ENCODE measurements at places on chromosomes 6 and 20.

DNA sequence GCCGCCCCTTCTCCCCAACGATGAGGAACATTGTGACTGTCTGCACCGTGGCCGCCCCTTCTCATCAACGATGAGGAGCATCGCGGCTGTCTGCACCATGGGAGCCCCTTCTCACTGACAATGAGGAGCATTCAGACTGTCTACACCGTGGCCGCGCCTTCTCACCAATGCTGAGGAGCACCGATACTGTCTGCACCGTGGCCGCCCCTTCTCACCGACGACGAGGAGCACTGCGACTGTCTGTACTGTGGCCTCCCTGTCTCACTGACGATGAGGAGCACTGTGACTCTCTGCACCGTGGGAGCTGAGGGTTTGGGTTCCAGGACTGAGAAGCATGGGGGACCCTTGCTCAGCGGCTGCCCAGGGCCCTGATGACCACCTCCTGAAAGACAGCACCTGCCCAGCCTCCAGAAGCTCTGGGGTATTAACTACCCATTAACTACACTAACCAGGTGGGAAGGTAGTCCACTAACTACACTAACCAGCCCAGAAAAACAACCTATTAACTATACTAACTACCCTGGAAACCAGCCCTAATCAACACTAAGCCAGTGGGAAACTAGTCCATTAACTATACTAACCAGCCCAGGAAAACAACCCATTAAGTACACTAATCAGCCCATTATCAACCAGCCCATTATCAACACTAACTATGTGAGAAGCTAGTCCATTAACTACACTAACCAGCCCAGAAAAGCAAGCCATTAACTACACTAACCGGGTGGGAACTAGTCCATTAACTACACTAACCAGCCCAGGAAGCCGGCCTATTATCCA, 116.9 kb downstream of the TAF4 start:
- no peak for DNase-seq

GRCh38 chr6:156789081-156789943, 12.1 kb downstream of the ARID1B start:
- no peak for DNase-seq

GRCh38 chr6:35663447-35664235, 25.1 kb downstream of the FKBP5 start:
- no peak for DNase-seq

DNA sequence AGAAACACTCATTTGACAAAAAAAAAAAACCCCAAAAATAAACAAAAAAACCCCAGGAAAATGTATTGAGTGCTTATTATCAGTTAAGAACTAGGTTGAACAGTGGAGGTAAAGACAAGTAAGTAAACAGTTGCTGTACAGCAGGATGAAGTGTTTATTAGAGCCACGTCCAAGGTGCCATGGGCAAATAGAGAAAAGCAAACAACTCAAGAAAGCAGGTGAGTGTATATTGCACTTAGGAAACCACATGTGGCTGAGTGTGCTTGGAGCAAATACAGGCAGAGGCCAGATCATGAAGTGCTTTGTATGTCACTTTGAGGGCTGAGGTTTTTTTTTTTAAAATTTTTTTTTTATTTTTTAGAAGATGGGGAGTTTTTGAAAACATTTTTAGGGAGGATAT, 98.3 kb downstream of the MACROD2 start:
- DNase-seq, result no peak

DNA sequence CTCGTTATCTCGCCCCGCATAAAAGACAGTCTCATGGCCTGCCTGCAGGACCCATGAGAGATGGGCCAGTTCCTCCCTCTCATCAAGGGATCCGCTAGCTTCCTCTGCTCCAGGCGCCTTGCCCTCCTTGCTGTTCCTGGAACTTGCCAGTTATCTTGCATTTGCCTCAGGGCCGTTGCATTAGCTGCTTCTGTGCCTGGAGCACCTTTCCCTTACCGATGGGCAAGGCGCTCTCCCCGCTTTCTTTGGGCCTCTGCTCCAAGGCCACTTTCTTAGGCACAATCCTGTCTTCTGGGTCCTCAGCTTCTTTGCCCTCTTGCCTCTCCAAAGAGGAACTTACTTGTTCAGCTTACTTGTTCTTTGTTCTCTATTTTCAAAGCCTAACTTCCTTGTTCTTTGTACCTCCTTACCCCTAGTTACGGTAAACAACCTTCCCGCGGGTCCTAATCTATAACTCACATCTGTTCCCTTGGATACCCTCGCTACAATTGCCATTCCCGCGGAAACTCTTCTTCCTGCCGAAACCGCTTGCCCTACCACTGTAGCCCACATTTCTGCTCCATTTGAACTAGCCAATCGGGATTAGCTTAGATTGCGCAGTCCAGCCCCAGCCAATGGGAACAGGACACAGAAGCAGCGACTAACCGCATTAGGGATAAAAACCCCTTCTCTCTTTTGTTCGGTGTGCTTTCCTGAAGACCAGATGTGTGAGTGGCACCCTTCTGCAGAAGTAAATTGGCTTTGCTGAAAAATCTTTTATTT, 887 bp upstream of the NSFL1C start:
- no peak for DNase-seq

DNA sequence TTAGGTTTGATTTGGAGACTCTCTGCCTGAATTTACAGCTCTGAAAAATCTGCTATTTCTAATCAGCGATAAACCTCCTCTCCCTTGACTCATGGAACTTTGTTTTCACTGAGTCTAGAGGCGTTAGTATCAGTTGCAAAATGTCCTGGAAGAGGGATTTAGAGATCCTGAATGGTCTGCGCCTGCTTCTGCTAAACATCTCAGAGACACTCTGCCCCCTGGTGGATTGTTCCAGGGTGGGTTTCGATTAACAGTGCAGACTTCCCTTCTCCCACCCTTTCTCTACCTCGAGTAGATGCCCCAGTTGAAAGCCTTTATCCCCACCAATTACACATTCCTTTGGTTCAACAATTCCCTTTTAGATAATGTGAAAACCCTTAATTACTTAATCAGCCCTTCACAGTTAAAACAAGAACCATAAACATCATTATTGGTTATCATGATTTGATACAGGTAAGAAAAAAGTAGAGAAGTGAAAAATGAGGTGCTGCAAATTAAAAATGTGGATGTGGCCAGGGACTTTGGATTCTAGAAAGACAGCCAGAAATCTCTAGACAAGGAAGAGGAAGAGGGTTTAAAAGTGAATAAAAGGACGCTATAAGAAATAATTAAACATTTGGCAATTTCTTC, 5.5 kb downstream of the HTR1B start:
- peak; percentile 93 for DNase-seq

DNA sequence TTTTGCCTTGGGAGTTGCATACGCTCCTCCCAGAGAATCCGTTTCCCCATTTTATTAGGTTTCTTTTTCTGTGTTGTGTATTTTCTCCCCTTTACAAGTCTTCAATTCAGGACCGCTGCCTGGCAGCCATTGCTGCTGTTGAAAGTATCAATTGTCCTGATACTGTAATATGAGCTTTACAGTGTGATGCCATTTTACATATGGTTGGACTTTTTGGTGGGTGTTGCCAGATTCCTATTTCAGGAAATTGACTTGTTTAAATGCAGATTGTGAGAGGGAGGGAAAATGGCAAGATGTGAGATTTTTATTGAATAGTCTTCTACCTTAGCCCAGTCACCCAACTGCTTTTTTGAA, 1.2 kb downstream of the PANK2 start:
- peak; percentile 20 for DNase-seq

DNA sequence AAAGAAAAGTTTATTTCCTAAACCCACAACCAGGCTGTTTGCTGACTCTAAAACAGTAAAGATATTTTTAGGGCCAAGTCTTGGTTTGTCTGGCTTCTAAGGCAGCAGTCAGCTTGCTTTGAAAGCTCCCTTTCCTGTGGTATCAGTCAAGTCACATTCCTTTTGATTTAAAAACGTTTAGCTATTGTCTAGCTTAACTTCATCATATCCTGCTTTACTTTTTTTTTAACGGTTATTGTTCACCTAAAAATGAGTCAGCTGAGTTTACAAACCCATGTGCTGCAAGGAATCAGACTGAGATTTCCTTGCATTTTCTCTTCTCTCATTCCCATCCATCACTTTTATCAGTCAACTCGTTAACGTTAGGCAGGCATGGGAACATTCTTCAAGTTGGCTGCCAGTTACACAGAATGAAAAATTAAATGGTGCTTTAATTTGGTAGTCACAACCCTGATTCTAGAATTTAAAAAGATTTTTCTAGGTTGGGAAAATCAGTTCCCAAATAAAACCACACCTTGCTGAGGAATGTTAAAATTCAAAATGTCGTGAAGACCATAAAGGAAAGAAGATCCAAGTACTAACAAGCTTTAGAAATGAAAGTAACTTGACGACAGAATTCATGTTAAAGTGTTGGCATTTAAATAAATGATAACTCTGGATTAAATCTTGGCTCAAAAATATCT, 45.9 kb downstream of the ELOVL5 start:
- peak; percentile 27 for DNase-seq

DNA sequence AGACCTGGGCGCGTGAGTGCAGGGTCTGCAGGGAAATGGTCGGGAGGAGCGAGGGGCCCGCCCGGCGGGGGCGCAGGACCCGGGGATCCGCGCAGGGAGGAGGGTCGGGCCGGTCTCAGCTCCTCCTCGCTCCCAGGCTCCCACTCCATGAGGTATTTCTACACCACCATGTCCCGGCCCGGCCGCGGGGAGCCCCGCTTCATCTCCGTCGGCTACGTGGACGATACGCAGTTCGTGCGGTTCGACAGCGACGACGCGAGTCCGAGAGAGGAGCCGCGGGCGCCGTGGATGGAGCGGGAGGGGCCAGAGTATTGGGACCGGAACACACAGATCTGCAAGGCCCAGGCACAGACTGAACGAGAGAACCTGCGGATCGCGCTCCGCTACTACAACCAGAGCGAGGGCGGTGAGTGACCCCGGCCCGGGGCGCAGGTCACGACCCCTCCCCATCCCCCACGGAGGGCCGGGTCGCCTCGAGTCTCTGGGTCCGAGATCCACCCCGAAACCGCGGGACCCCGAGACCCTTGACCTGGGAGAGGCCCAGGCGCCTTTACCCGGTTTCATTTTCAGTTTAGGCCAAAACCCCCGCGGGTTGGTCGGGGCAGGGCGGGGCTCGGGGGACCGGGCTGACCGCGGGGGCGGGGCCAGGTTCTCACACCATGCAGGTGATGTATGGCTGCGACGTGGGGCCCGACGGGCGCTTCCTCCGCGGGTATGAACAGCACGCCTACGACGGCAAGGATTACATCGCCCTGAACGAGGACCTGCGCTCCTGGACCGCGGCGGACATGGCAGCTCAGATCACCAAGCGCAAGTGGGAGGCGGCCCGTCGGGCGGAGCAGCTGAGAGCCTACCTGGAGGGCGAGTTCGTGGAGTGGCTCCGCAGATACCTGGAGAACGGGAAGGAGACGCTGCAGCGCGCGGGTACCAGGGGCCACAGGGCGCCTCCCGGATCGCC, 54.2 kb upstream of the HLA-A start:
- DNase-seq, result no peak

DNA sequence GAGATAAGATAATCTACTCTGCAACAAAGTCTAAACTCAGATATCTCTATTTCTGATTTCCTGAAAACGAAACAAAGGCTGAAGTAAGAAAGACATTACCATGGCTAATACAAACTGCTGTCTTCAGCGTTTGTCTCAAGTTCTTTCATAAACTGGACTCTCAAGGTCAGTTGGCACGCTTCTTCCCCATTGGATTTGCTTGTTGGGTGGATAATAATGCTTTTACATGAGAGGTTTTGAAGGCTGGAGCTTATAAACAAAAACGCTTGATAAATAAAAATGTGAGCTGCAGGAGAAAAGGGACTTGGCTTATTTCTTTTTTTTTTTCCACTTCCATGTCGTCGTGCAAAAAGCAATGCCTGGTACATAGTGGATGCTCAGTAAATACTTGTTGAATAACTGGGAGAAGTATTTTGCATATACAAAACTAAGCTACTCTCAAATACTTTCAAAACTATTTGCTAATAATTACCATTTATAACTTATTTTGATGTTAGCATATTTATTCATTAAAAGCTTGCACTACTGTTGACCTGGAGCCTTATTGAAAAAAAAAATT, 65.7 kb upstream of the EEF1A1 start:
- no peak for DNase-seq

GRCh38 chr6:33772082-33772830, 16.7 kb downstream of the LEMD2 start:
- DNase-seq, result no peak

DNA sequence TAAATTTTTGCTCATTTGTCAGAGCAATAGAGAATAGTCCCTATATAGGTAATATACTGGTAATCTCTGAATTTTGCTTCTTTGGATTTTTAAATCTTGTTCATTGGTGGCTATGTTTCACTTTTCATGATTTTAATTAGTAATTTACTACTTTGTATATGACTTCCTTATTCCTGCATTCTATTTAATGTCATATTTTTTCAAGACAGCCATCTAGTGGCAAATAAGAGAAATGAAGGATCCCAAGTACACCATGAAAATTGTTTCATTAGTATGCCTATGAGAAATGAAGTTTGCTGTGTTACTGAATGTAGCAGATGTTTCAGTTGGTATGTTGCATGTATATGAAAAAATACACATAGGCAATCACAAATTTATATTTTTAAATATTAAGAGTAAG, 82.4 kb downstream of the ZNF292 start:
- peak; percentile 4 for DNase-seq

- DNase-seq, result no peak
Measured at GRCh38 chr20:45368221-45368980, 5.4 kb downstream of the SYS1 start.

Data from fibroblast of the conjunctiva (primary cell).